ENCODE measurements at places on chromosomes 4 and X. TPM values are rescaled to one million over a fixed set of nuclear protein-coding genes. Genes with fewer than 3 reads are reported as not detected.

DNA sequence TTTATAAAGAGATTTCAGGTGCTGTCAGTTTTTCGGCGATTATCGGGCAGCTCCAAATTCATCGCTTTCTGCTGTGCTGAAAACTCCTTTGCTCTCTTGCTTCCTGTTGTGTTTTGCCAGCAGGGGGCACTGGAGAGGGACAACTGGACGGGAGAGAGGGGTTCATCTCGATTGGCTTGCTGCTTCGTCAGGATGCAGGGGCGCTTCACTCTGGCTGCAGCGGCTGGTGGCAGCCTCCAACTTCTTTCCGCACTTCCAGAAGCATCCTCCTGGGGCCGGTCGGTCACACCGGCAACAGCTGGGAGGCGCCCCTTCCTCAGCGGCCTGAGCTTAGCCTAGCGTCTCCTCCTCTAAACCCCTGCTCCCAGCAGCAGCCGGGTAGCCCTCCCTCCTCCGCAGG, 29.5 kb downstream of the MSL3 start:
- DNase-seq = peak; percentile 49

DNA sequence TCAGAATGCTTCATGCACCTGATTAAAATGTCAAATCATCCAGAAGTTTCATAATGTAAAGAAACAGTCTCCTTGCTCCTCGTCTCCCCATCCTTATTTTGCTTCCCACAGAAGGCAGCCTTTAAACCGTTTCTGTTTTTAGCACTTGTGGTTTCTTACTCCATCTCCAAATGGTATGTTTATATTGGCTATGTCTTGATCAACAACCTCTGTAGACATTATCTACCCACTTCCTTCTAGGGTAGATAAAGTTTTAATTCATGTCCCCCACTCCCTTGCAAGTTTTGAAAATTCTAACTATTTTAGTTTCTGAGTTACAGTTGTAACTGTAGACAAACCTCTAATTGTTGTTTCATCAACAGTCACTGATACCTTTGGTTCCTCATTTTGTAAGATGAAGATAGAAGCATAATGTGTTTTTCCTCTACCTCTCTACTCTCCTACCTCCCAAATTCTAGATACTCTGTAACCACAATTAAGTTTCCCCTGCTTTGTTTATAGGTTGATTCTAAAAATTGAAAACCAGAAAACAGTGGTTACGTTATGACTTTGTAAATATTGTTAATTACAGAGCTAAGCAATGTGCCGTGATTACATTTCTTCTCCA, 291.7 kb upstream of the GATB start:
- DNase-seq = no peak

GRCh38 chr4:164012396-164013027, 518.0 kb downstream of the TMA16 start:
- DNase-seq = no peak

DNA sequence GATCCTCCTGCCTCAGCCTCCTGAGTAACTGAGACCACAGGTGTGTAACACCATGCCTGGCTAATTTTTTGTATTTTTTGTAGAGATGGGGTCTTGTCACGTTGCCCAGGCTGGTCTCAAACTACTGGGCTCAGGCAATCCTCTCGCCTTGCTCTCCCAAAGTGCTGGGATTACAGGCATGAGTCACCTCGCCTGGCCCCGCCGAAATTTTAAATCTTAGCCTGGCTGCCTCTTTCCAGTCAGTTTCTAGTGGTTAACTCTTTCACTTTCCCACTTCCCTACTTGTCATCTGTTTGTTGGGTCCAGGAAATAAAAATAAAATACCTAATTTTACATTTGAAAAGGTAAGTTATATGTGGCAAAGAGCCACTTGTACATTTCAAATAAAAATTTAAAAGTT, 62.4 kb downstream of the TMEM165 start:
- DNase-seq = no peak

GRCh38 chrX:137151403-137151802, 117.6 kb upstream of the GPR101 start:
- DNase-seq = no peak

- peak; percentile 10 for DNase-seq
Observed at GRCh38 chr4:39319676-39320075, 46.5 kb downstream of the RFC1 start.

GRCh38 chr4:1736812-1737211, 15.5 kb downstream of the TACC3 start:
- no peak for DNase-seq

DNA sequence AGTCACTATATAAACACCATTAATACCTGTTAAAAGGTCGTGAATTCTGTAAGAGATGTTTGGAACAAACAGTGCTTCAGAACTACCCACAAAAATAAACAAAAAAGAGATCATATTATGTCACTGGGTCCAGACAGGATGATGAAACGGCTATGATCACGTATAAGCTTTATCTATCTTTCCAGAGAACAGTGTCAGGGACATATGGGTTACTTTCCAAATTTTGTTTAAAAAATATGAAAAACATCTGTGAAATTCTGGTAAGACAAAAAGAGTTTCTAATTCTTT, 90.0 kb downstream of the SORBS2 start:
- DNase-seq = no peak

DNA sequence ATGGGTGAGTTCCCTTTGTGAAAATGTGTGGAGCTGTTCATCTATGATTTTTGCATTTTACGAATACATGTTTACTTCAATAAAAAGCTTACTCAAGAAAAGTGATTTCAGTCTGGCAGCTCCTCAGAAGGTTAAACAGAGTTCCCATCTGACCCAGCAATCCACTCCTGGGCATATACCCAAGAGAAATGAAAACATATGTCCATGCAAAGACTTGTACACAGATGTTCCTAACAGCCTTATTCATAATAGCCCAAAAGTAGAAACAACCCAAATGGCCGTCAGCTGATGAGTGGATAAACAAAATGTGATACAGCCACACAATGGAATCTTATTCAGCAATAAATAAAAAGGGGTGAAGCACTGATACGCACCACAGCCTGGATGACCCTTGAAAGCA, 20.8 kb downstream of the CLCN4 start:
- peak; percentile 61 for DNase-seq

DNA sequence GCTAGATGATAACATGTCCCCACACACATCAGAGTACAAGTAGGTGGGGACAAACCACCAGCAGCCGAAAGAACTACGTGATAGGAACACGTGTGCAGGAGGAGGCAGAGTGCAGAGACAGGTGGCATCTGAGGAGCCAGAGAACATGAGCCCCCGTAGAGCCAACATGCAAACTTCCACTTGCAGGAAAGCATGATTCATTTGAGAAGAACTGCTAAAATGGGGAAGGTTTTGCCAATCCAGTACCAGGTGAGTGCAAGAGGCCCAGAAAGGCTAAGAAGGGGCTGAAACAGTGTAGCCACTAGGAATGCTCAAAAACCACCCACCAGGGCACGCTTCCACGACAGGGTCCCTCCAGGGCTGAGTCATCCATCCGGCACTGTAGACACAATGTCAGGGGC, 149.8 kb upstream of the TENM3 start:
- no peak for DNase-seq

GRCh38 chrX:18348047-18348446, 6.4 kb downstream of the SCML2 start:
- no peak for DNase-seq

- DNase-seq = no peak
Observed at GRCh38 chrX:122218666-122219065, 965.4 kb upstream of the GRIA3 start.

DNA sequence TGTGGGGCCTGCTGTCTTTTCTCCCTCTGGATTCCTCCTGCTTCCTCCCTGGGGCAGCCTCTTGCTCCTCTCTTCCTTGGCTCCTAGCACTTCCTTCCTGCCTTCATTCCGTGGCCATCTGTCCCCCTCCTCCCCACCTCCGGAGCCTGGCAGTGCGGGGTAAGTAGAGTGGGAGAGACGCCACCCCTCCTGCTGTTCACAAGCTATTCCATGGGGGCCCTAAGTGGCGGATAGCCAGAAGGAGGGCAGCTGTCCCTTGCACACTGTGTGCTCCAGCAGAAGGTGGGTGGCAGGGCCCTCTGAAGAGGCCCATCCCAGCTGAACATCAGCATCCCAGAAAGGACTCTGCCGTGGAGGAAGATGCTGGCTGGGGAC, 27.4 kb downstream of the CCNQ start:
- DNase-seq = no peak

GAGE12H gene
- total RNA-seq = not detected

KIT gene
- 39.7 TPM for total RNA-seq

GPAT3 gene
- total RNA-seq = 2.1 TPM

LRIT3 gene
- 0.16 TPM for total RNA-seq

AMBN gene
- not detected for total RNA-seq

ODAPH gene
- not detected for total RNA-seq

KLF8 gene
- total RNA-seq = 1.0 TPM

STK26 gene
- 3.7 TPM for total RNA-seq

CYSLTR1 gene
- total RNA-seq = not detected
